ENCODE measurements at places on chromosomes 11 and 22.
A peak's percentile ranks its signal among the peaks of the same experiment; 100 is the strongest.

GRCh38 chr11:127601578-127601977, 601.0 kb upstream of the KIRREL3 start:
- no peak for DNase-seq

DNA sequence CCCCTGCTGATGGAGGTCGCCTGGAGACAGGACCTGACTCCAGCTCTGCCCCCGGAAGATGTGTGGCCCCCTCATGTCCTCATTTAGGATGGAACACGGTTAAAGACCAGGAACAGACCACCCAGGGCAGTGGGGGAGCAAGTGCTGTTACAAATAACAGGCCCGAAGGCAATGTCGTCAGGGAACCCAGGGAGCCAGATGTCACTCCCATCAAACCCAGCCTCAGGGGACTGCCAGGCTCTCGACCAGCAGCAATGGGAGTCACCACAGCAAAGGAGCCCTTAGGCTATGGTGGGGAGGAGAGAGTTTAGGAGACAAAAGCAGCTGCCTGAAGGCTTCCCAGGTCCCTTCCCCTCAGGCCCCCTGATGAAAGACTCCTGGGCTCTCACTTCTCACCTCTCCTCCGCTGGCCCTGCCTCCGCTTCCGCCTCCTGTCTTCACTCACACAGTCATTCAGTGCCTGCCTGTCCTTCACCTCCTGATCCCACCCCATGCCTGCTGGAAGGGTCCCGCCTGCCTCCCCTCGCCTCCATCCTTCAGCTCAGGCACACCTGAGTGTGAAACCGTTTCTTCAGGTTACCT, 4.4 kb downstream of the RPS19BP1 start:
- DNase-seq, result peak; percentile 47

DNA sequence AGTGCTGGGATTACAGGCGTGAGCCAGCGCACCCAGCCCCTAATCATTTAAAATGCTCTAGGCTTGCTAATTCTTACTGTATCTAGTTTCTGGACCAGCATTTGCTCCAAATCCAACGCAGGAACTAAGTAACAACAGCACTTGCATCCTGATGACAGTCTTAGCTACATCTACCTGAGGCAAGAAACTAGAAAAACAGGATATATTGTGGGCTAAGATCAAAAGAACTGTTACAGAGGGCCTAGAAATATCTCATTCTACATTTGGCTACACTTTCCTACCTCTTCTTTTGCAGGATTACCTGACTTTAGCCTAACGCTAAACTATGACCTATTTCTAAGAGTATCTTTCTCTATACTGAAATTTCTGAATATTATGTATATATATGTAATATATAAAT, 7.8 kb downstream of the DCDC1 start:
- DNase-seq, result no peak

DNA sequence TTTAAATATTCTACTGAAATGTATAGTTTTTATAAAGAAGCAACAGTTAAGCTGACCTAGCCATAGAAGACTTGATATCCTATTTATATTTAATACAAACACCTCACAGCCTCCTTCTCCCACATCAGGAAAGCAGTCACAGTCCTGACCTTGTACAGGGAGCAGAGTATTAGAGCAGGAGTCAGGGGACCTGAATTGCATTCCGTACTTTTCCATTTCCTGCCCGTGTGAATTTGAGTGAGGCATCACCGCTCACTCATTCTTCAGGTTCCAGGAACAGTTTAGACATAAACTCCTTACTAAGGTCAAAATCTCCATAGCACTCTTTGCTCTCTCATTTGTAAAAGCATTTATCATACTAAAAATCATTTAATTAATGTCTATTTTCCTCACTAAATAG, 482.5 kb upstream of the FAT3 start:
- DNase-seq, result no peak

GRCh38 chr11:104339380-104339831, 175.5 kb upstream of the PDGFD start:
- no peak for DNase-seq

GRCh38 chr11:114449845-114450244, 10.6 kb downstream of the REXO2 start:
- DNase-seq, result no peak

- no peak for DNase-seq
Observed at GRCh38 chr22:48528221-48528915, 1299.3 kb downstream of the BRD1 start.

DNA sequence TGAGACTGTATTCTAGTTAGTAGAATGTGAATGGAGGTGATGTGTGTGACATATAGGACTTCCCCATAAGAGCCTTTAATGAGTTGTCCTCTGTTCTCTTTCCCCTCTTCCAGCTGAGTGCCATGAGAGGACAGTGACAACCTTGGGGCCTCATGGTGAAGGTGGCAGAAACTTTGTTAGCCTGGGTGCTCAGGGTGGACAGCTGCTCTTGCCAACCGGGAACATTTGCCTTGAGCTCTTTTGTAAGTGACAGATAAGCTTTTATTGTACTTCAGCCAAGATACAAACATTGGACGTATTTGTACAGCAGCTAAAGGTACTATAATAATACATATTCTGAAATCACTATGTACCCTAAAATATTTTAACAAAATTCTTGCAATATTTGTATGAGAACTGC, 33.0 kb upstream of the PLET1 start:
- DNase-seq, result no peak

DNA sequence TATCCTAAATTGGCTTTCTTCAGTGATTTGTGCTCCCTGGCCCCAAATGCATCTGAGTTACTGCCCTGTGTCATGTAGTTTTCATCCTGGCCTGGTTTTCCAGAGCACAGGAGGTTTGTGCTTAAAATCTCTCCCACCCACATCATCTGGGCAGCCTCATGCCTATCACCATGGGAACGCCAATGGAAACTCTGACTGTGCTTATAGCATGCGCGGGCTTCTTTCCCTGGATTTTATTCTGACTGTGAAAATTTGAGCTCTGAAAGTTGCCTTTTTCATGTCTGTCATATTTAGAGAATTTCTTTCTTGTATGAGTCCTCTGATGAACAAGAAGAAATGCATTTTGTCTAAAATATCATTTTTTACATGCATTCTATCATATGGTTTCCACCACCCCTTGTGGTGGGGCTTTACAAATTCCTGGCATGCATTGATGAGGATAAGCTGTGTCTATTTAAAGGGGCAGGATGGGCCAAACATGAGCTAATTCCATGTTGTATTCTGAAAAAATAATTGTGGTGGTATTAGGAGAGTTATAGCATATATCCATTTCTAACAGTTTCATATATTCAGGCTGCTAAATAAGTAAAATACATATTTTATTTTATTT, 55.1 kb downstream of the IRAG1 start:
- no peak for DNase-seq

GRCh38 chr11:45384711-45385241, 98.6 kb upstream of the SYT13 start:
- DNase-seq, result no peak

DNA sequence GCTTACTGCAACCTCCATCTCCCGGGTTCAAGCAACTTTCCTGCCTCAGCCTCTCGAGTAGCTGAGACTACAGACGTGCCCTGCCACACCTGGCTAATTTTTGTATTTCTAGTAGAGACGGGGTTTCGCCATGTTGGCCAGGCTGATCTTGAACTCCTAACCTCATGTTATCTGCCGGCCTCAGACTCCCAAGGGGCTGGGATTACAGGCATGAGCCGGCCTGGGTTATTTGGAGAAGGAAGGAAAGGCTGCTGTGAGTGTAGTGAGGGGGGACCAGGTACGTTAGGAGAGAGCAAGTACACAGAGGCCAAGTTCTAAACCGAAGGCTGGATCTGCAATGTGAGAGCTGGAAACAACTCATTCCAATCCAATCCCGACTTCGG, 453 bp downstream of the BATF2 start:
- DNase-seq, result no peak

DNA sequence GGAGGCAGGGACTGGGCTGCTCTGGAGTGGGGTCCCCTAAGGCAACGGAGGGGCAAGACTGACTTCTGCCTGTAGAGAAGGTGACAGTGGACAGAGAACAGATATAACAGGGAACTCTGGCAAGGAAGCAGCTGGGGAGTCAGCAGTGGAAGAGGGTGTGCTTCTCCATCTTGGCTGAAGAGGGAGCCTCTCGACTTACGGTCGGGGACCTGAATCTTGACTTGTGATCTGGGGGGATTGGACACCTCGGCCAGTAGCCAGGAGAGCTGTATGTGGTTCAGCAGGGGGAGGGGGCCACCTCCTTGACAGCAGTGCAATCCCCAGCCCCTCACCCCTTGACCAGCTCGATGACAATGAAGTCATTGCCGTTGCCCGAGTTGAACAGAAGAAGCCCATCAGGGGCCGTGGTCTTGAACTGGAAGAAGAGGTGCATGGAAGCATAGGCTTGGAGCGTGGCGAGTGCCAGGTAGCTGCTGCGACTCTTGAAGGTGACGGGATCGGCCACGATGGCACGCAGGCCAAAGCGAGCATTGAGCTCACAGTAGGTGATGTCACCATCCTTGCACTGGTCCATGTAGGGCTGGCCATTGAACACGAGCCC, 60.0 kb downstream of the SLC22A12 start:
- peak; percentile 58 for DNase-seq

DNA sequence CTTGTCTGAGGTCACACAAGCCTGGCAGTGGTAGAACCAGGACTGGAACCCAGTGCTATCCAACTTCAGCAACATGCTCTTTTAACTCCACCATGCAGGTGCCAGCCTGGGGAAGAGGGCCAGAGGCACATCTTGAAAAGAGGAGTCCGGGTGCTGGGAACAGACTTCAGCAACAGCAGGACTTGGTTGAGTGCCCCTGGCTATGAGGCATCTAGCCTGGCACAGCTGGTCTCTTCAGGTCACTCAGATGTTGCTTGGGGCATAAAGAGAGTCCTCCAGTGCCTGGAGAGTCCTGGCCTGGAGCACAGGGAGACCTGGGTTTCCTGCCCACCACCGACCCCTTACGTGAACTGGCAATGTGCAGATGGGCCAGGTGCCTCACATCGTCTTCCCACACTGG, 5.1 kb upstream of the CLCF1 start:
- no peak for DNase-seq

GRCh38 chr22:20111045-20111688, 4.7 kb upstream of the RANBP1 start:
- peak; percentile 86 for DNase-seq

- DNase-seq, result no peak
Observed at GRCh38 chr11:41282395-41282794, 177.1 kb downstream of the LRRC4C start.

DNA sequence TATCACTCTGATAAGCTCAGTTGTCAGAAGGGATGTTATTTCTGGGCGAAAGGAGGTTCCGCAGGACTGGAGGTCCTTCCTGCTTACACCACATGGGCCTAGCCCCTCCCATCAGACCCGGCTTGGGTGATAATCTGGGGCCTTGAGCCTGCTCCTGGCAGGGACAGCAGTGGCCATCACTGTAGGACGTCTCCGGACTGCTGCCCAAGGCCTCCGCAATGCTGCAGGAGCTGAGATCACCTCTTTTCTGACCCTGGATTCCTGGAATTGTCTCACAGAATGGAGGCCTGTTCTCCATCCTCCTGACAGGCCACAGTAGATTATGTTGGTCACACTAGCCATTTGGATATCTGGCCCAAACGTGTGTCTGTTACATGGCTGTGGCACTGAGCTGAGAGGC, 9.2 kb upstream of the BIK start:
- DNase-seq, result no peak

- no peak for DNase-seq
Observed at GRCh38 chr11:116808262-116809175, 14.6 kb downstream of the APOA4 start.

GRCh38 chr11:14611939-14612338, 31.7 kb upstream of the PDE3B start:
- DNase-seq, result no peak

- no peak for DNase-seq
Observed at GRCh38 chr22:46018859-46019258, 41.9 kb upstream of the WNT7B start.

DNA sequence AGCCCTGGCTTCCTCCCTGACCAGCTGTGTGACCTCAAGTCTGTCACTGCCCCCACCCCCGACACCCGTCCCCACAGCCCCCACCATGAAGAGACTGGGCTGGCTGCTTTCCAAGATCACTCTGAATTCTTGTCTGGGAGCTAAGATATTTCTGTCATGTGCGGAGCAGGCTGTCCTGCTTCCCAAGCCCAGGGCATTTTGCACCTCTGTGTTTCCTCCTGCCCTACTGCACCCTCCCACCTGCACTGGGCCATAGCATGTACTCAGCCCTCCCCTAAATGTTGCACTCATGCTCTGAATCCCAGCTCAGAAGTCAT, 30.3 kb upstream of the MYEOV start:
- no peak for DNase-seq

DNA sequence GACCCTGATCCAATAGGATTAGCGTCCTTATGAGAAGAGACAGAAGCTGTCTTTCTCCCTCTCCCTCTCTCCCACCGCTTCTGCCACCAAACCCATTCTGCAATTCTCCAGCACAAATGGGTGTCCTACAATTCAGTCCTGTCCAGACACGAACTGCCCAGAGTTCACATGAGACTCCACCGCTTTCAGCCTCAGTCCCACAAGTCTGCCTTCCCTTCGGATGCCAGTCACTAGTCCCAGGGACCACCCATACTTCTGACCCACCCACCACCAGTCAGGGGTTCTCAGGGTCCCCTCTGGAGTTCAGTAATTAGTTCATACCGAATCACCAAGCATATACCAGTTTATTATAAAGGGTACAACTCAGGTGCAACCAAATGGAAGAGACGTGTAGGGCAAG, 73.6 kb downstream of the TRIM29 start:
- DNase-seq, result no peak

DNA sequence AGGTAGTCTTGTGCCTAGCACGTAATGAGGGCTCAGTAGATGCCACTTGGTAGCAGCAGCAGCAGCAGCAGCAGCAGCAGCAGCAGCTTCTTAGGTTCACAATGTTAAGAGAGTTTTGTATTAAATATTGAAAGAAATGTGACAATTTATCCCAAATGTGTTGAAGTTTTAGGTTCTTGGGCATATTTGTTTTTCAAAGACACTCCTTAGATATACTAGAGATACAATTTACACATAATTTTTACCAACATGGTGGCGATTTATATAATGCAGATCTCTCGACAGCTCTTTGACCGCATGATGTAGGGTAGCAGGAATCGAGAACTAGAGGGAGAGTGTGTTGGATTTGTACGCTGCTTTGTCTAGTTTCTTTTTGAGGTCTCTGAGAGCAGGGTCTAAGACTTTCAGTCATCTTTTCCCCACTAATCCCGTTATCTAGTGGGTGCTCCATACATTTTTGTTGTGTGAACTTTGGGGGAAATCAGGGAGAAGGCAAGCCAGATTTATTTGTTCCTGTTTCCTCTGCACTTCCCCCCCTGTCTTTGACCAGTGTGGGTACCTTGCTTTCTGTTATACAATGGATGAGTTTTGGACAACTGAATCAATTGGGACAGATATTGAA, 1.4 kb downstream of the FDX1 start:
- peak; percentile 68 for DNase-seq

DNA sequence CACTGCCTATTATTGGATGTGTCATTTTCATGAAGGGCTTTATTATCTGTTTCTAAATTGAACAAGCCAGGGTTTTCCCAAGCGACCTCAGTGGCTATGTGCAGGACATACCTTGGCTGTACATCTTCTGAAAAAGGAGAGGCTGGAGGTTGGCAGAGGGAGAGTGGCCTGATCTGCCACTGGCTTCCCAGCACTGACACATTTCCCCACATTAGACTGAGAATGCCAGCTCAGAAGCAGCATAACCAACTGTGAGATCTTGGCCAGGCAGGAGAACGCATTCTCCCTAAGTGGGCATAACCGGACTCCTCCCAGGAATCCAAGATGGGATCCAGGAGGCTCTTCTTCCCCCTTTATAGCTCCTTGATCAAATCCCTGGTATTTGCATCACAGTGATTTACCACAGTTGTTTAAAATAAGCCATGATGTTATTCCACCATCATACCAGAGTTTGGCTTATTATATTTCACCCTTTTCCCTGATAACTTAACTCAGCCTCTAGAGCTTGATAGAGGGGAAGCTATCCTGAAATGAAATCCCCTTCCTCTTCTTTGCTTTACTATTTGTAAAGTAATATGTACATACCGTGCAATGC, 33.8 kb downstream of the AMOTL1 start:
- no peak for DNase-seq

Data from NAMALWA (cell line).